ENCODE measurements at places on chromosomes 5 and 9. TPM values are rescaled to one million over a fixed set of nuclear protein-coding genes. Genes with fewer than 3 reads are reported as not detected.
A peak's percentile ranks its signal among the peaks of the same experiment; 100 is the strongest.

PDE8B gene
- 6.3 TPM for total RNA-seq

CDH18 gene
- total RNA-seq = not detected

ADAMTS16 gene
- total RNA-seq = 1.6 TPM

RORB gene
- 2.5 TPM for total RNA-seq

PAPPA gene
- total RNA-seq = 1.0 TPM

HK3 gene
- 24.0 TPM for total RNA-seq

CCDC183 gene
- total RNA-seq = 3.5 TPM

- DNase-seq = no peak
- no peaks in the 10 kb centered on the region for H3K36me3 ChIP-seq
- no peaks in the 10 kb centered on the region for H3K27me3 ChIP-seq
- H3K4me1 ChIP-seq = no peaks in the 10 kb centered on the region
- H3K4me3 ChIP-seq = no peak overlapping the region
- H3K27ac ChIP-seq = peak overlapping the region; percentile 92
These were observed 880 bp upstream of the PTPDC1 start for GRCh38 chr9:94083384-94083783.

DNA sequence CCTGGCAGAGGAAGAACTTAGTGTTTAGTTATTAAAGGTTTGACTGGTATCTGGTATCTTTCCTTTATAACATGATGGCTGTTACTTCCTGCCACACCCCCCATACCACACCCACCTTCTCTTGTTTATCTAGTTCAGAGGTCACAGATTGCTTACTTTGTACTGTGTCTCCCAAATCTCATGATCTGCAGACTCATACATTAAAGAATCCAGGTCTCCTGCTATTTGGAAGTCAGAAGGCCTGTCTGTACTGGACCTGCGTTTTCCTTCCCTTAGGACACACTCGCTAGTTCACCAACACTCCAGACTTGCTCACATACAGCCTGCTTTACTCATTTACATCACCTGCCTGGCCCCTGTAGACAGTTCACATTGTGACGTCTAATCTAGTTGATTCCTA, 39.3 kb downstream of the NUDT12 start:
- H3K4me1 ChIP-seq = no peaks in the 10 kb centered on the region
- DNase-seq = no peak
- H3K27me3 ChIP-seq = no peaks in the 10 kb centered on the region
- H3K4me3 ChIP-seq = no peak overlapping the region

- H3K4me3 ChIP-seq = no peak overlapping the region
- no peak for DNase-seq
- H3K27ac ChIP-seq = no peak overlapping the region
- no peaks in the 10 kb centered on the region for H3K4me1 ChIP-seq
- no peaks in the 10 kb centered on the region for H3K36me3 ChIP-seq
These were observed 137.4 kb upstream of the PRR16 start for GRCh38 chr5:120326651-120327050.

GRCh38 chr5:137203011-137203632, 296.0 kb downstream of the SPOCK1 start:
- H3K4me1 ChIP-seq = no peaks in the 10 kb centered on the region
- no peak overlapping the region for H3K4me3 ChIP-seq
- H3K36me3 ChIP-seq = no peaks in the 10 kb centered on the region
- DNase-seq = no peak
- H3K27ac ChIP-seq = no peak overlapping the region

GRCh38 chr5:36334315-36334714, 32.6 kb upstream of the RANBP3L start:
- H3K4me1 ChIP-seq = no peaks in the 10 kb centered on the region
- no peak overlapping the region for H3K27ac ChIP-seq
- H3K36me3 ChIP-seq = no peaks in the 10 kb centered on the region
- DNase-seq = no peak
- H3K27me3 ChIP-seq = no peaks in the 10 kb centered on the region

GRCh38 chr5:44535621-44536020, 146.4 kb upstream of the FGF10 start:
- H3K4me3 ChIP-seq = no peak overlapping the region
- H3K27me3 ChIP-seq = no peaks in the 10 kb centered on the region
- H3K4me1 ChIP-seq = no peaks in the 10 kb centered on the region

DNA sequence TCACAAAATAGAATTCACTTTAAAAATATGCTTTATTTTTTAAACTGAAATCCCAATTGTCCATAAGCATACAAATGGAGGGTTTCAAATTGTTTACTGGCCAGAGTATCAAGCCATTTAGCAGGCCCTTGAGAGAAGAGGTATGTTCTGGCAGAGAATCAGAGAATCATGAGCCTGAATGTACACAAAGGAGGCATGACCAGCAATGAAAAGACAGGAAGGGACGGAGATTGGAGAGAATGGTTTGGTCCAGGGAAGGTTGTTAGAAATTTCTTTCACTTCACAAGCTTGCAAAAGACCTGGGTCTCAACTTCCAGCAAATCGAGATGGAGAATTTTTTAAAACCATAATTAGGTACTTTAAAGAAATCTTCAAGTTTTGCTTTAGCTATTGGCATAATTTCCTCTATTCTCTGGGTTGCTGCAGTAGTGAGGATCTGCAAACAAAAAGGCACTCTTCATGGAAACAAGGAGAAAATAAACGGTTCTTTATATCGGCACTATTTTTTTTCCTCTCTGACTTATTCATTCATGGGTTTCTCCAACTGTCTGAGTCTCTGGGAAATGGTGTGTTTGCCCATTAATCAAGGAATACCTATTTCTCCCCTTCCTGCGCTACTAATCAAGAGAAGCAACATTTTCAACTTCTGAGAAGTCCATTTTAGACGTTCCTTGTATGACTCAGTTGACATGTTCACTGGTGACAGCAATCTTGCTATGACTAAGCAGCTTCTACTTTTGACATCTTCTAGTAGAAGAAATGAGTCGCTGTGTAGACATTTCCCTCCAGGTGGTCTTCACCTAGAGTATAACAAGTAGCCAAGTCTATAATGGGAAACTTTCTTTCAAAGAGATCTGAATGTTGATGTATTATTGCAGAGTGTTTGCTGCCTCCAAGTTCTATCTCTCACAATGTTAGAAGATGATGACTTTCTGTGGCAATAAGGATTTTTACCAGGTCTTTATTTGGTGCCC, 23.1 kb upstream of the ERCC6L2 start:
- peak overlapping the region; percentile 70 for H3K27ac ChIP-seq
- no peaks in the 10 kb centered on the region for H3K4me1 ChIP-seq
- H3K27me3 ChIP-seq = no peaks in the 10 kb centered on the region
- peaks cover 22% of the 10 kb centered on the region for H3K36me3 ChIP-seq

GRCh38 chr5:141521244-141521781, 32.4 kb downstream of the PCDHGC5 start:
- H3K36me3 ChIP-seq = no peaks in the 10 kb centered on the region
- peaks cover 3% of the 10 kb centered on the region for H3K4me1 ChIP-seq
- H3K4me3 ChIP-seq = no peak overlapping the region
- peak; percentile 28 for DNase-seq

DNA sequence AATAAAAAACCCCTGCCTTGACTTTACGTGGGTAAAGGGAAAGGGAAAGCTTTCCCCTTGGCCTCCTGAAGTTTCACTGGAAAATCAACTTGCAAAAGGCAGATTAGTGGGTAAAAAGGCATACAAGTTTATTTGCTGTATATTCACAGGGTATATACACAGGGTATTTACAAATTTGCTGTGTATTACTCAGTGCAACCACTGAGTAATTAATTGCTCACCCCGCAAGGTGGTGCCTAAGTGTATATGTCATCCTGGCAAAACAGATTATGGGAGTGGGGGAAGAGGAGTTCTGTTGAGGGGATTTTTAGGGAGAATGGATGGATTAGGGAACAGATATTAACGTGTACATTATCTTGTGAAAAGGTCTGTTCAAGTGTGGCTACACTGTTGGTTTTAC, 7.1 kb upstream of the RARS1 start:
- no peak for DNase-seq
- H3K4me3 ChIP-seq = no peak overlapping the region
- H3K27ac ChIP-seq = no peak overlapping the region
- H3K27me3 ChIP-seq = no peaks in the 10 kb centered on the region
- no peaks in the 10 kb centered on the region for H3K36me3 ChIP-seq

GRCh38 chr5:95643152-95643551, 3.4 kb upstream of the RFESD start:
- DNase-seq = no peak
- H3K36me3 ChIP-seq = no peaks in the 10 kb centered on the region
- peaks cover 17% of the 10 kb centered on the region for H3K4me1 ChIP-seq
- H3K4me3 ChIP-seq = no peak overlapping the region

DNA sequence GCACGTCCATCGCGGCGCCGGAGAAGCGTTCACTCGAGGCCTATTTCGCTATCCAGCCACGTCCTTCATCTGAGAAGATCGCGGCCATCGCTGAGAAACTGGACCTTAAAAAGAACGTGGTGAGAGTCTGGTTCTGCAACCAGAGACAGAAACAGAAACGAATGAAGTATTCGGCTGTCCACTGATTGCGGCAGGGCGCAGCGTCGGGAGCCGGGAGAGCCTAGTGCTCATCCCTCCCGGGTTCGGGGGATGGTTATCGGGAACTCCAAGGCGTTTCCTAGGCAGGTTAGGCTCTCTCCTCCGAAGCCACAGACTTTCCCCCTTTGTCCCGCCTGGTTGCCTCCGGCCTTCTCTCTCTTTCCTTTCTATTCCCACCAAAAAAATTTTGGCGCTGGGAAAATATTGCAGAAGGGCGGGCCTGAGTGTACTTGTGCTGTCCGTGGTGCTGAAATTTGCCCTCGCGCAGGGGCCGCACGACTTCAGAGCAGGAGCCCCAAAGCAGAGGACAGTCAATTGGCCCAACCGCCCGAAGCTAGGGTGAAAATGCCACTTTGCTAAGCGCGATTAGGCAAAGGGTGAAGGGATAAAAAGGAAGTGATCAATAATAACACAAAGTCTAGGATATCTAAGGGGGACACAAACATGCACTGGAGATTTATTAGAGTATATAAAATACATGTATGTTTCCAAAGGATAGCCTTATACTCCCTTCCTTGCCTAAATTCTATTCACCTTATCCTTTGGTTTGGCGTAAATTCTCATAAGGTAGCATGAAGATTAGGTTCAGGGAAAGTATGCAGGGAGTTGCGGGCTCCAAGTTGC, 1.8 kb downstream of the POU4F3 start:
- DNase-seq = peak; percentile 63
- no peak overlapping the region for H3K27ac ChIP-seq
- no peaks in the 10 kb centered on the region for H3K27me3 ChIP-seq
- H3K36me3 ChIP-seq = no peaks in the 10 kb centered on the region
- H3K4me1 ChIP-seq = no peaks in the 10 kb centered on the region
- peak overlapping the region; percentile 14 for H3K4me3 ChIP-seq

- DNase-seq = no peak
- H3K27me3 ChIP-seq = no peaks in the 10 kb centered on the region
- H3K4me1 ChIP-seq = no peaks in the 10 kb centered on the region
- H3K27ac ChIP-seq = no peak overlapping the region
- no peaks in the 10 kb centered on the region for H3K36me3 ChIP-seq
- H3K4me3 ChIP-seq = no peak overlapping the region
These were observed 58.4 kb downstream of the COL23A1 start for GRCh38 chr5:178531786-178532185.

- H3K4me3 ChIP-seq = no peak overlapping the region
- H3K36me3 ChIP-seq = no peaks in the 10 kb centered on the region
- no peaks in the 10 kb centered on the region for H3K27me3 ChIP-seq
- no peaks in the 10 kb centered on the region for H3K4me1 ChIP-seq
- no peak for DNase-seq
These were observed 208.6 kb downstream of the DRD1 start for GRCh38 chr5:175235251-175235960.
